ENCODE measurements at places on chromosomes 4 and X.

DNA sequence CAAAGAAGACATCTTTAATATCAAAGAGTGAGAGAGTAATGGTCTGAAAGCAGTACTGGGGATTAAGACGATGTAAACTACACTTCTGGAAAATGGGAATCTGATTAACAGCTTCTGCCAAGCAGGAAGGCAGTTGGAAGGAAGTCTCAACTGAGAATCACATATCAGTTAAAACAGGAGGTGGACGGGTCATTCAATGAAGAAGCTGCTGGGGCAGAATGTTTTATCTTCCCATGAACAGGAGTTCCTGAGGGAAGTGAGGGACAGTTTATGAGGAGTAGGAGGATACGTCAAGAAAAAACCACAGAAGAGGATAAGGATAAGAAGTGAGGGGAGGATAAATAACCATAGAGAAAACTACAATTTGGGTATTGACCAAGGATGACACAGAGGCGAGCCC lies 38.7 kb upstream of the MAGEA10 start:
- DNase-seq, result no peak

DNA sequence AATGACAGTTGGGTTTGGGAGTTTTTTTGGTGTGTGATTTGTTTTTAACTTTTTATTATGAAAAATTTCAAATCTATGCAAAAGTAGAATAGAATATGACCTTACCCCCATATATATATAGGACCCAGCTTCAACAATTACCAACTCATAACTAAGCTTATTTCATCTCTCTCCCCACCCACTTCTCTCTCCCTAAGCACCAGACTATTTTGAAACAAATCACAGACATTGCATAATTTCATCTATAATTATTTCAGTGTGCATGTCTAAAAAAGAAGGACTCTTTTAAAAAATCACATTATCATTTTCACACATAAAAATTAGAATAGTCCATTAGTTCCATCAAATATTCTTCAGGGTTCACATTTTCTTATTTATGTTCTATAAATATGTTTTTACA lies 28.3 kb upstream of the NKX6-1 start:
- DNase-seq, result no peak

DNA sequence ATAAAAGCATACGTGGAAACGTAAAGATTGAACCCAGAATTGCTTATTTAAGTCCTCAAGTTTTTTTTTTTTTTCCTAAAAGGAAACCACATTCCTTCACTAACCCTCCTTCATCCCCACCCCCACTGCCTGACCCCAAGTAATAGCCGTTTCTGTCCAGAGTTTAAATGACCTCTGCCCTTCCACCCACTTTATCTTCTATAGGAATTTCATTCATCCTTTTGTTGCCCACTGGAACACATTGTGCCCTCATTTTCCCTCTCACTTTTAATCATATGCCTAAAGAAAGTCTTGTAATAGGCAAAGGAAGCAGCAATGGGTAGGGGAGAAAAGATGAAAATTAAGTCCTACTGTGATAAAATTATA lies 62.7 kb downstream of the SH3RF1 start:
- no peak for DNase-seq

DNA sequence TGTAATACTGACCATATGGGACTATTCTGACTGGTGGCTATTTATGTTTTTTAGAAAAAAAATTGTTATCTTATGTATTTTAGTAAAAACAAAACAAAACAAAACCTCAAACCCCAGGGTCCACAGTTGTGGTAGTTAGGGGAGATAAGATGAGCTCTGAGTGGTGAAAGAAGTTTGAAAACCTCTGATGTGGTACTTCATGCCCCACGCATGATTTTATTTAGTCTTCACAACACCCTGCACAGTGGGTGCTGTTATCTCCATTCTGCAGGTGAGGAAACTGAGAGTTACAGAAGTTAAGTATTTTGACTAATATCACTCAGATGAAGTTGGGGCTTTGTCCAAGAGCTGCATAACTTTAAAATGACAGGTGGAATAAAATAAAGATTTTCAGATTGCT lies 230.6 kb upstream of the TRPC5 start:
- no peak for DNase-seq

Measured in activated T-cell treated with anti-CD3 and anti-CD28 coated beads, Interleukin-2, amount 50 U/mL, for 72 hours (primary cell).